ENCODE measurements at places on chromosomes 2 and 18.
A peak's percentile ranks its signal among the peaks of the same experiment; 100 is the strongest.

- DNase-seq: no peak
Observed at GRCh38 chr2:208064220-208064961, 39.1 kb upstream of the PLEKHM3 start.

DNA sequence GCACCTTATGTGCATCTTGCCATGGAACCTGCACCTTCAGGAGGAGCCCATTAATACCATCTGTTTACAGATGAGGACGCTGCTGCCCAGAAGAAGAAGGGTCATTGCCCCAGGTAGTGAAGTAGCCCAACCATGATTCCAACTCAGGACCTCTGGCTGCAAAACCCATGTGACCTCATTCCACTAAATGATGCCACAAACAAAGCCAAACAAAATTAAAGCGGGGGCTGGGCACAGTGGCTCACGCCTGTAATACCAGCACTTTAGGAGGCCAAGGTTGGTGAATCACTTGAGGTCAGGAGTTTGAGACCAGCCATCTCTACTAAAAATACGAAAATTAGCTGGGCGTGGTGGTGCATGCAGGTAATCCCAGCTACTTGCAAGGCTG lies 202.1 kb downstream of the EIPR1 start:
- no peak for DNase-seq

- no peak for DNase-seq
Observed at GRCh38 chr18:7329016-7329415, 98.1 kb downstream of the LRRC30 start.

GRCh38 chr2:108778857-108779256 lies 7.7 kb upstream of the CCDC138 start:
- no peak for DNase-seq

DNA sequence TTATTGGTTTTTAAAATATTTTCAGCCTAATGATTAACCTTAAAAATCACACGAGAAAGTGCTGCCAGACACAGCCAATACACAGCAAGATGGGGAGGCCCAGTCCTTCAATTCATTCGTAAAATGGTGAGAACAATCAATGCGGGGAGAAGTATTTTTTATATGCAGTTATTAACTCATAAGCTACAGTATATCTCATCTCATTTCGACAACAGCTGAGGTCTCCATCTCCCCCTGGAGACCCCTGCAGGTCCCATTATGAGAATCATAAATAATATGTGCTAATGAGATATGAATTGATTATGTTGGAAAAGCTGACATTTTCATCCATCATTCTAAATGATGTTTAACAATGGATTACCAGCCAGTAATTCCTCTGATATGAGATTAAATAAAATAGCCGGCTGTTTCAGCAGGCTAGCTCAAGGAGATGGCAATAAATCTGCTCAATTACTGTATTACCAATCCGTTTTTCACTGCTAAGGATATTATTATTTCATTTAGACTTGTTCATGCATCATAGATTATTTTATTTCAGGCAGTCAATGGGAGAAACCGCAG lies 535.8 kb downstream of the GALR1 start:
- DNase-seq: no peak

DNA sequence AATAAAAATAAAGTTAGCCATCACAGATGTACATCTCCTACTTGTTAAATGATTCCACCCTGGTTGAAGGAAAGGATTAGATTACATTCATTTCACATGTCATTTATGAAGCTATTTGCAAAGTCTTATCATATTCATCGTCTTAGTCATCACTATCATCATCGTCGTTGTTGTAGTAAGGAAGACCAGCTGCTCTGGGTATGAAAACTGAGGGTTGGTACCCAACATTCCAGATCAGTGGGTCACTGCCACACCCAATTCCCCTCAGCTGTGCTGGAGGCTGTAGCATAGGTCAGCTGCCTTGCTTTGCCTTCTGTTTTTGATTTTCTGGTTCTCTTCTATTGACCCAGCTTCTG lies 20.9 kb upstream of the CCBE1 start:
- DNase-seq: no peak

GRCh38 chr2:152792974-152793373 lies 74.6 kb downstream of the ARL6IP6 start:
- no peak for DNase-seq

GRCh38 chr2:174510583-174511189 lies 23.9 kb upstream of the GPR155 start:
- no peak for DNase-seq

DNA sequence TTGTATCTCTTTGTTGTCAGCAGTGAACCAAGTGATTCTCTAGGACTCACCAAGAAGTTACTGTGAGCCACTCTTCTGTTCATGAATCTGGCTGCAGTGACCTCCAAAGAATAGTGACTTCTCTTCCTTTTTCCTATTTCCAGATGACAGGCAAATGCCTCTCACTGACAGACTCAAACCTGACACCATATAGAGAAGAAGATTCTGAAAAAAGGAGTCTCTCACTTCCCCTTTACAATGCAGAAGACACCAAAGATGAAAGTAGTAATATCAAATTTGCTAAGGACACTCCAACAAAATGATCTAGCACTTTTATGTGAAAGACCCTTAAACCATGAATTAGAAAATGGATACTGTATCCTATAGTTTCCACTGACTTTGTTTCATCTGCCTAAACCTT lies 44.4 kb upstream of the SETBP1 start:
- DNase-seq: no peak

DNA sequence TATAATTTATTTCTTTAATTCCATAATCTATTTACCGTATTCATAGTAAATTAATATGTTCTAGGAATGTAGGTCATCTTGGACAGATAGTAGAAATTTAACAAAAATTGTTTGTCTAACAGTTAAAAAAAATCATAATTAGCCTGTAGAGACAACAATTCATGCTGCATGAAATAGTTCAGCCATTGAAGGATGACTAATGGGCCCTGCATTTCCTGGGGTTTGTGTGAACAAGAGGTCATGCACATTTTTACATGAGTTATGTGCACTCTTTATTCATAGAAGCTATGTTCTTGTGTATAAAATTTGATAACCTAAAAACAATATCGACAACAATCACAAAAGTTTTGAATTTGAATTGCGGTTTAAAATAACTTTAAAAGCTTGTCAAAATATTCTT lies 1663.6 kb downstream of the SUCLG1 start:
- no peak for DNase-seq

DNA sequence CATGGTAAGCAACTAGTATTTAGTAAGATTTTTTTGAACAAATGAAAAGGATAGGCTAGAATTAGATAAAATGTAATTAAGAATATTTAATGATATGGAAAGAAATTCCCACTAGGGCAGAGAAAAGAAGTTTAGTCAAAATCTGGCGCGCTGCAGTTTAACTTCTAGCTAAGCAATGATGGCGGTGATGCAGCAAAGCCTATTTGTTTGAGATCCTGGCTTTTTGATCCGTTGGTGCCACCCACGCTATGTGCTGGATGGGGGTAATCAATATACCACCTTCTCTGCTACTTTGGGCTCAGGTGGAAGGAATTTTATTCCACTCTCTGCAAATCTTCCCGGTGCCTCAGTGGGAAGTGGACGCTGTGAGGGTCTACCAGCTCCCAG lies 421 bp upstream of the FAM171B start:
- DNase-seq: no peak

- no peak for DNase-seq
Observed at GRCh38 chr18:49880661-49881060, 67.3 kb upstream of the ACAA2 start.

DNA sequence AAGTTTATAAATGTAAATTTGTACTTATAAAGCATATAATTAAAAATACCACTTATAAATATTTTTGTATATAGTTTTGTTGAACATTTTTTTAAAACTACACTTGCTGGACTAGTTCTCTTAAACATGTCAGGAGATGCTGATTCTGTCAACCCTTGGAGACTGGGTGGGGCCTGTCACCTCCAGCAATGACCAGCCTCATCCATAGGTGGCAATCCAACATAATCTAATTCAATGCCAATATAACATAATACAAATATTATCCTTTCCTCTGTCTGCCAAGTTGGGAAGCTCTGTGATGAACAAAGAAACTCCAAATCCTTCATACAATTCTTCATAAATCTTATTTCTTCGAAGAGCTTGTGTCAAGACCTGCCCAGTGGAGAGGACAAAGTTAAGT lies 140.4 kb downstream of the RBMS1 start:
- peak; percentile 12 for DNase-seq

DNA sequence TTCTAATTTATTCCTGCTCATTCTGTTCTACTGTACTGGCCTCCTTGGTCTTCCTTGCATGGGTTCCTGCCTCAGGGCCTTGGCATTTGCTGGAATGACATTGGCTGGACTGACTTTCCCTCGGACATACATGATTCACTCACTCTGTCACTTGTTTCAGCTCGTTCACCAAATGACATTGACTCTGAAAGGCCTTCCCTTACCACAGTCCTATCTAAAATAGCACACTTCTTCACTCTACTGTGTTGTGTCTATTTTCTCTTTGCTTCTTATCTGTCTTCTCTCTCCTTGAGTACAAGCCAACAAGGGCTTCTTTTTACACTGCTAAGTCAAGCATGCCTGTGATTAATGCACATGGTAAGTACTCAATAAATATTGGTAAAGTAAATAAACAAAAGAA lies 65.6 kb downstream of the SCG2 start:
- DNase-seq: no peak

DNA sequence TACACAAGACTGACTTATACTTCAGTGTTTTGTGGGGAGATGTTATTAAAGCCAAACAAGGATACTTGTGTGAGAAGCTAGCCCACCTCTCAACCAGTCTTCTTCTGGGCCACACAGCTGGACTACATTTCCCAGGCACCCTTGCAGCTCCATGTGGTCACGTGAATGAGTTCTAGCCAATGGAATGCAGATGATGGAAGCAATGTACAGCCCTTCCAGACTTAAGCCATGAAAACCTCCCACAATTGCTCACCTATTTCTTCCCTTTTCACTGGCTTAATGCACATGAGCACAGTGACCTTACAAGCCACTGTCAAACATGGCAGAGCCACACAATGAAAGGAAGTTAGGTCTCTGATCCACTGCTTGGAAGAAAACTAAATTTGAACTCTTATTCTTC lies 20.4 kb upstream of the FEZ2 start:
- DNase-seq: no peak

- DNase-seq: no peak
Observed at GRCh38 chr2:152701198-152701597, 16.1 kb downstream of the PRPF40A start.

DNA sequence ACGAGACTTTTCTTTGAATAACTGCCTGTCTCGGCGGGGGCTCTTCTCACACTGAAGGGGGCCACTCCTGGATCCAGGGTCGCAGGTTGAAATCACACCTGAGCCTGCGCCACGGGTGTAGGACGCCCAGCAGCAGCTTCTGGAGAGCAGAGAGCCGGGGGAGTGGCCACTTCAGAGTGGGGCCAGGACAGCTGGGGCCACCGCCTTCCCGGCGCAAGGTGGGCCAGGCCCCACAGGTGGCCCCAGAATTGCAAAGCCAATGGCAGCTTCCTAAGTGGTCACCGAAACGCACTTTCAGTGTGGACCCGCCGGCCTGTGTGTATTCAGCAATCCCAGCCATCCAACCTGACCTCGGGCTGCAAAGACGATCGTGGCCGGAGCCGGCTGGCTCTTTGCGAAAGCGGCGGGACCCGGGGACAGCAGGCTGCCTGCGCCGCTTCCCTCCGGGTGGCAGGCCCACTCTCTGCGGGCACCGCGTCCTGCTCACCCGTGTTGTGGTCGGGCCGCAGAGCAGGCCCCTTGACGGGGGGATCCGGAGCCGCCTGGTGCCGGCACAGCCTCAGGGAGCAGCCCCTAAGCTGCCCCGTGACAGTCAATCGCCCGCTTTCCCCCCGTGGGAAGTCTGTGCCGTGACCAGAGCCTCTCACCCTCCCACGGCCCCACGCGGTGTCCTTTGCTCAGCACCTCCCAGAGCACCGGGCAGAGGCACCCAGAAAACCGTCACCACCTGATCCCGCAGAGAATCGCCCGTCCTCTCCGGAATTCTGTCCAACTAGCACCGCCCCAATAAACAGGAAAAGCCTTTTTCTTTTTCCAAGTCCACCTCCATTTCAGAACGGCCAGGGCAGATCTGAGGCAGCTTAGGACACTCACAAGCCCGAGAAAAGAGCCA lies 144.7 kb downstream of the ZNF516 start:
- no peak for DNase-seq

- DNase-seq: no peak
Observed at GRCh38 chr2:108917526-108917925, 71.5 kb downstream of the EDAR start.

- DNase-seq: no peak
Observed at GRCh38 chr2:221455214-221455613, 116.9 kb downstream of the EPHA4 start.
